CD4-positive, alpha-beta T cell (primary cell): ENCODE measurements at places on chromosomes 5 and 9.

DNA sequence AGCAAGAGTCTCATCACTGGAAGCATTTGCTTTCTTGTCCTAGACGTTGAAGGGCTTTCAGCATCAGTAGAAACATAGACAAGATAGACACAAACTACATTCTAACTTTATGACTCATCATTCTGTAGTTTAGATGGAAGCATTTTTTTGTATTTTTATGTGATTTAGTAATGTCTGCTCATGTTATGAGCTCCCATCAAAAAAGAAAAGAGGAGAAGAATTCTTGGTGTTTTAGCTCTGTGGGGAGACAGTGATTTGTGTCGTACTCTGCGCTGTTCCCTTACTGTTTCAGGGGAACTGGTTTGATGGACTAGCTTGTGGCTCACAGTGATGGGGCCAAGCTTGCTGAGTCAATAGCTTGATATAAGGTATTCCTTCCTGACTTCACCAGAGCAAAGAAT is 159.2 kb upstream of the WWC1 start:
- DNase-seq = no peak

GRCh38 chr5:180111273-180112002 is 39.9 kb upstream of the RNF130 start:
- no peak for DNase-seq

- no peak for DNase-seq
These were observed 58.2 kb downstream of the DRD1 start for GRCh38 chr5:175385691-175386362.

- no peak for DNase-seq
These were observed 23.8 kb upstream of the SPTAN1 start for GRCh38 chr9:128528445-128529160.

DNA sequence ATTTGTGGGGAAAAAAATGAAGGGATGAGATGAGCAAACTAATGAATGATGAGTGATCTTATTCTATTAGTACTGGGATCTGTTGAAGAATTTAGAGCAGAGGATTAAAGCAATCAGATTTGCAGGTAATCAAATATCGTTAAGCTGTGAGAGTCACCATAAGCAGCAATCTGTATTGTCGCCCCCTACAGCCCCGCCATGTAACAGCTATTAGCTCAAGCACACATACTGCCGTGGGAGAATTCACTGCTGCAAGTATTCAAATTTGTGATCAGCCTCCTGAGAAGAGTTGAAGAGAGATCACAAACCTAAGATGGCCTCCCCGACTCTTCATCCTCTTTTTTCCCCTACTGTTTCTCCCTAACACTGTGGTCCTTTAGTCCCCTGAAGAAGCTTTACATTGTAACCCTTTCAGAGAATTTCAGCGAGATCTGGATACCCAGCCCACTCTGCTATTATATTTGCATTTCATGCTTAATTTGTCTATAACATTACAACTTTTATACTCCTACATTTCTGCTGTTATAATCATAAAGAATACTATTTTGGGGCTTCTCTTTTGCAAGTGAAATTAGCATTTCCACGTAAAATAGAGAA is 28.5 kb upstream of the PHF24 start:
- peak; percentile 18 for DNase-seq

- no peak for DNase-seq
These were observed 136.3 kb upstream of the ASTN2 start for GRCh38 chr9:117551171-117551570.

- DNase-seq = peak; percentile 75
These were observed 446 bp downstream of the FBXL17 start for GRCh38 chr5:108381350-108381953.

DNA sequence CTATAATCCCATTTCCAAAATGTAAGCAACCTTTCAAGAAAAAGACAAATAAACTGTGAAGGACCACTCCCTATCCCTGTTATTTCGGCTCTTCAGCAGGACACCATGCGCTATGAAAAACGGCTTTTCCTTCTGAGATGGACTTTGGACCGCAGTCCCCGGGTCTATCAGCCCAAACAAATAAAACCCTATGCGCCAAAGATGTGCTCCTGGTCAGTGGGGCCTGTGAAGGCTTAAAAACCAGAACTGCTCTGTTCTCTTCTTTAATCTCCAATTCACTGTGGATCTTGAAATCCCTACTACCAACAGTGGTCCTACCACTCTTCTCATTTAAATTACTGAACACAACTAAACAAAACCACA is 33.3 kb downstream of the RAPGEF1 start:
- DNase-seq = no peak

- no peak for DNase-seq
These were observed 178.3 kb downstream of the MRPS30 start for GRCh38 chr5:44987026-44987425.

GRCh38 chr5:124888050-124888506 is 141.6 kb upstream of the ZNF608 start:
- no peak for DNase-seq

DNA sequence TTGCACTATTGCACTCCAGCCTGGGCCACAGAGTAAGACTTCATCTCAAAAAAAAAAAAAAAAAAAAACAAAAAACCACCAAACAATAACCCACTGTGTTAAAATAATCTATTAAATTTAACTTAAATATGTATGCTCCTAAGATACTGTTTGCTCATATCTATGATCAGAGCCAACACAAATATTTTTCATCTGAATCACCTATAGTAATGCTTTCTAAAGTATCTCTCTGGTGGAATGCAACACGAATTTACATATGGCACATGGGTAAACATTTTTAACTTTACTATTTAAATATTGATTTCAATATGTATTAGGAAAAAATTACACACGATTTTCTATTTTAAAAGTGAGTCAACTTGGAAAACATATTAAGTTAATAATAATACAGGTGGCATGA is 196.4 kb downstream of the RFX3 start:
- no peak for DNase-seq

DNA sequence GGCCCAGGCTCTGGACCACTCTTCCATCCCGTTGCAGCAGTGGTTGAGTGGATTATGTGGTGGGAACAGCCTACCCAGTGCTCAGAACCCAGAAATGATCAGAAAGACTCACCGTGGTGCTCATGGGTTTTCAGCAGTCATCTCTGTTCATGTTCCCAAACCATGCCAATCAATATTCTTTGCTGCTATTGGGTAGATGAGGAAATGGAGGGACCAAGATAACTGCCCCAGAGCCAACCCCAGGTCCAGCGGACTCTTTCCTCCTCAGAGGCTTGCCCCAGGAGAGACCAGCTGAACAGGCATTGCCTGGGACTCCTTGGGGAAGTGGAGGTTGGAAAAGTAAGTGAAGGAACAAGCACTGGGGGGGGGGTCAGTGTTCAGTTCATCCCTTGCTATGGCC is 38.1 kb downstream of the ALG2 start:
- no peak for DNase-seq

- no peak for DNase-seq
These were observed 55.3 kb downstream of the ZNF366 start for GRCh38 chr5:72451741-72452505.

- no peak for DNase-seq
These were observed 210.1 kb downstream of the ERCC6L2 start for GRCh38 chr9:96085491-96086143.

DNA sequence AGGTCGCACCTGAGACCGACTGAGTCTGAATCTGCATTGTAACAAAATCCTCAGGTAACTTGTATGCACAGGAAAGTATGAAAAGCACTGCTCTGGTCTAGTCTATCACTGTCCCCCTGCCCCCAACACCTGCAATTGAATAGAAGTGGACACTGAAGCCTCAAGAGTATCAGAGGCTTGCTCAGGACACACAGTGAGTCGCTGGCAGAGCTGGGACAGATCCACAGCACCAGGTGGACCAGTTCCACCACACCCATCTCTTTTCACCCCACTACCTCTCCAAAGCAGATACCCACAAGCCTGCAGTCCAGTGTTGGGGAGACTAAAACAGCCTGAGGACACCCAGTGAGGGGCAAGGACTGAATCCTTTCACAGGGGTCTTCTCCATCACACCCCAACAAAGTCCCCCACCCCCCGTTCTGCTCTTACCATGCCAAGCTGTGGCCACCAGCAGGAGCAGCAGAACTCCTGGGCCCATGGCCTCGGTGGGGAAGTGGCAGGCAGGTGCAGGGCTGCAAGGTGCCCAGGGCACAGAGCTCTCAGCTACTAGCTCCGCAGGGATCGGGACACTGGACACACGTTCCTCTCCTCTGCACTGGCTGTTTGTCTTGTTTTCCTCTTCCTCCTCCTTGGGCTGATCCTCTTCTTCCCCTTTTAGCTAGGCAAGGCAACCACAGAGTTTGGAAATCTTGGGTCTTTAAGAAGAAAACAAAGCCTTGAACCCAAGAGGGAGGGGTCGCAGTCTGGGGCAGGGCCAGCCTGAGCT is at the start of gene CSF1R:
Gene CSF1R, minus strand, starts transcription at position 605 of the 766 bp plus-strand sequence. Its CDS starts 127 bp downstream, at position 478.
- DNase-seq = no peak

DNA sequence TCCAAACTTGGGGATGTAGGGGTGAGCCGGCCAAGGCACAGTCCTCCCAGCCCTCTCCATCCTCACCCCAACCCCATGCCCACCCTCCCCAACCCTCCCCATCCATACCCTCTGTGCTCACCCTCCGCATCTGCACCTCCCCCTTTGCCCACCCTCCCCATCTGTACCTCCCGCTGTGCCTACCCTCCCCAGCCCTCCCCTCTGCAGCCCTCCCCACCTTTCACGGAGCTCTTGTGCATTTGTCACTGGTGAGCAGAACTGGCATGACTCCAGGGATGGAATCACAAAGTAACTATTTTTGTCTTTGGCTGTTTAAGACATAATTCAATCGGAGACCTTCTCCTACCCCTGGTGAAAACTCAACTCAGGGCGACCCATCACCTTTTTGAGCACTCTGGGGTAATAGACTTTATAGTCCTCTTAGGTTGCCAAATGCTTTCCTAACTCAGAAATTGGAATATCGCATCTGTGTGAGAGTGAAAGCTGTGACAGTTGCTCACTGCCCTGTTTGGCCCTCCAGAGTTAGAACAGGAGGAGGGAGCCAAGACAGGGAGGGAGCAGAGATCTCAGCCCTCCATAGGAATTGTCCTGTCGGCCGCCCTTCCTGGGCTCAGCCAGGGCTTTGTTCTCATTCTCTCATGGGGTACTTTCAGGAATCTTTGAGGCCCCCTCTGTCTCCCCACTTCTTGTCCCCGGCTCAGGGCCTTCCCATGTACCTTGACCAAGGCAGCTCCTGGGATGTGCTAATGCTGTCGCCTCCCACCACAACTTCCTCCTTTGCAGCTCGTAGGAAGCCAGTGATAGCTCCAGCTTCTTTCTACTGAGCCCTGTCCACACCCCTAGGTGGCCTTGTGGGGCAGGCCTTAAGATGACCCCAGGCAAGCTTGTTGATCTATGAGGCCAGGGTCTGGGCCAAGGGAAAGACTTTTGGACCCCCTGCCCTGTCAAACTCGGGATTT is 36.2 kb downstream of the OTULIN start:
- DNase-seq = no peak

GRCh38 chr5:1918488-1919208 is 35.9 kb upstream of the IRX4 start:
- DNase-seq = no peak

GRCh38 chr5:96374653-96375052 is 58.4 kb downstream of the PCSK1 start:
- DNase-seq = peak; percentile 11

- DNase-seq = no peak
These were observed 1166.5 kb upstream of the CDH18 start for GRCh38 chr5:21154526-21154925.

GRCh38 chr9:5518171-5518936 is 8.0 kb downstream of the PDCD1LG2 start:
- no peak for DNase-seq
